Stimulated activated CD4-positive, alpha-beta T cell treated with anti-CD3 and anti-CD28 coated beads, Interleukin-4, amount 100 ng/mL, for 24 hours (primary cell): ENCODE measurements at places on chromosomes 6 and 20.

DNA sequence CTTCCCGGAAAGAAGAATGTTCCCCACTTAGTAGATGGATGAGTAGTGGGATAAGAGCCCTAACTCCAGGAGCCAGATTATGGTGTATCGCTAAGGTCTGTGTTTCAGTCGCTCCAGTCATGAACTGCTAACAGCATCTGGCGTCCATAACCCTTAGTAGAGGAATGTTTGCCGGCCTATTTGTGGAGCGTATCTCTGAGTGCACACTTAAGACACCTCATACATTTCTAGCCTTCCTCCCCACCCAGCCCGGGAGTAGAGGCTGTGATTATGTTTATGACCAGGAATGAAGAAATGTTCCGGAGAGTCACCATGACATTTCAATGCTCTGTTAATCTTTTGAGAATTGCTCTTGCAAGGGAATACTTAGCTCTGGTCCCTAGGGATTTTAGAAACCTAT, 251.1 kb upstream of the SOX4 start:
- DNase-seq, result no peak

- DNase-seq, result no peak
Measured at GRCh38 chr6:46638650-46639049, 14.0 kb downstream of the CYP39A1 start.

- no peak for DNase-seq
Measured at GRCh38 chr6:142567461-142567860, 265.7 kb downstream of the ADGRG6 start.

DNA sequence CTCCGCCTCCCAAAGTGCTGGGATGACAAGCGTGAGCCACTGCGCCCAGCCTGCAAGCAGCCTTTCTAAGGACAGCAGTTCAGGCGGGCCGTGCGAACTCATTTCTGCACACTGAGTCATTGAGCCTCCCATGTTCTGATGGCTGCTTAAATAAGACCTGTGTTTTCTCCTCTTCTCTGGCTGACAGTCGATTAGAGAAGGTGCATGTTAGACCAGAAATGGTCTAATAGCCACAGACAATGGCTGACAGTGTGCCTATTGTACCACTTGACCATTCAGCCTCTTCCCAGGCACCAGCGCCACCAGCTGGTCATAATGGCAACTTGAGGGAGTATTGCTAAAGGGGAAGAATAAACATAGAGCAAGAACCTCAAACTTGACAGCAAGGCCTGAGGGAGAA, 6.2 kb downstream of the CST11 start:
- DNase-seq, result peak; percentile 18
